Right renal cortex interstitium (tissue), 3 donors: ENCODE measurements at places on chromosomes 12 and 14. TPM values are rescaled to one million over a fixed set of nuclear protein-coding genes. Genes with fewer than 3 reads are reported as not detected.

- no peak for DNase-seq
These were observed 1261.2 kb downstream of the TMEM121 start for GRCh38 chr14:106787626-106788025.

DNA sequence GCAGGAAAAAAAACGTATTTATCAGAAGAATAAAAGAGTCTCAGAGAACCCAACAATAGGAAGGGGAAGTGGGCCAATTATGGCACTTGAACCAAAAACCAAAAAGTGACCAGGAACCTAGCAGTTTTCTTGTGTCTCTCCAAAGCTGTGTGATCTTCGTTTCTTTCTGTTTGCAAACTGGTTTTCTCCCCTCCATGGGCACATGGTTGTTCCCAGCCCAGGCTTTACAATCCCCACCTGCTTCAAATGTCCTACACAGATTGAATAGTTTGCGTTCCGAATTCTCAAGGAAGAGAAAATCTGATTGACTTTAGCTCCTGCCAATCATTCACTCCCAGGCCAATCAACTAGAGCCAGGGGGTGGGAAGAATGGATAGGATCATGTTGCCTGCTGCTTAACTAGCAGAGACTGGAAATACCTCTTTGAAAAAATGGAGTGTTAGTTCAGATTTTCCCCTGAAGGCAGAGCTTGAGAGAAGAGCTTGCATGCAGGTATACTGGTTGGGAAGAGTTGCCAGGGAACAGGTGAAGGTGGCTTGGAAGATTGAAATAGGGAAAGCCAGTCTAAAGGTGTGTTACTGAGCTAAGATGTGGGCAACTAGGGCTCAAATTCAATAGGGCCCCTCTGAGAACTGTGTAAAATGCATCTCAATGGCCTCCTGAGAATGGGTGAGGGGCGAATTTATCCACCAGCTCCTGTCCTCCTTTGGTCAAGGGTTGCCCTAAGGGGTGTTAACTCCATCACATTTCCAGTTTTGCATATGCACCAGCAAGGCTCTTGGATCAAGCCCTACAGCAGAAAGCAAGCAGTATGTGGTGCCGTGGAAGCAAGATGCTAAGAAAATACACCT, 106.4 kb upstream of the SRRM4 start:
- no peak for DNase-seq

GRCh38 chr14:88983755-88984154, 159.3 kb downstream of the TTC8 start:
- no peak for DNase-seq

DNA sequence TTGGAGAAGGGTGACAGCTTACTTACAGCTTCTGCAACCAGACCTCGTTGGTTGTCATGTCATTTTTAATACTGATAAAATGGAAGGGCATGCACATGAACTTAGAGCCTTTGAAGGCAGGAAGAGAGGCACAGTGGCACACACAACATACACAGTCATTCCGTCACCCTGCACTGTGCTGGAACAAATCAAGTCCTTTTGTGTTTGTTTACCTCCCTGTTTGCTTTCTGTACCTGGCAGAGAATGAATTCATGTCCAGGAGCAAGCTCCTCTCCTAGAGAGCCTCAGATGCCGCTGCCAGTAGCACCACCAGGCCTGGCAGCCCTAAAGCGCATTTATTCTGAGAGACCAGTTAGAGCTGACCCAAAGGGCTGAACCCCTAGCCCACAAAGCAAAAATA, 460.3 kb downstream of the EGLN3 start:
- no peak for DNase-seq

DNA sequence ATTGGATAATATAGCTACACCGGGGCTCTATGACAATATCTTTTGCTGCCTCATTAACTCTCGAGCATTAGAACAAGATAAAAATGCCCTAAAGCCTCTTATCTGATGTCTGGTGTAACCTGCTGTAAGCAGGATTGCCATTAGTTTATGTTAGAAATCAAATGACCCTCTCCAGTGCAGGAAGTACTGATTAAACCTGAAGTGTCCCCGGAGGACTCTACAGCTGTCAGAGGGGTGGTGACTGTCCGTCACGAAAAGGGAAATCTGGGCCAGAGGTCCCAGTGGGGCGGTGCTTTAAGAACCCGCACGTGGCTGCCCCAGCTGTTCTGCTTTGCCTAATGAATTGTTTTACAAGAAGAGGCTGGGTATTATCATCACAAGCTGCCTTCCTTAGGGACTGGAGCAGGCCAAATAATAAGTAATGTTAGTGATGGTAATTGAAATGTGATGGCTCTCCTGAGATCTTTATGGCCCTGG, 55.7 kb downstream of the LIN52 start:
- no peak for DNase-seq

GRCh38 chr12:126935435-126935834, 1331.5 kb upstream of the TMEM132C start:
- DNase-seq = no peak

The MANSC4 gene
- polyA plus RNA-seq = 0.24 TPM

The MAP3K9 gene
- 3.9 TPM for polyA plus RNA-seq

- DNase-seq = no peak
These were observed 770.2 kb downstream of the BCL11B start for GRCh38 chr14:98501836-98502235.

DNA sequence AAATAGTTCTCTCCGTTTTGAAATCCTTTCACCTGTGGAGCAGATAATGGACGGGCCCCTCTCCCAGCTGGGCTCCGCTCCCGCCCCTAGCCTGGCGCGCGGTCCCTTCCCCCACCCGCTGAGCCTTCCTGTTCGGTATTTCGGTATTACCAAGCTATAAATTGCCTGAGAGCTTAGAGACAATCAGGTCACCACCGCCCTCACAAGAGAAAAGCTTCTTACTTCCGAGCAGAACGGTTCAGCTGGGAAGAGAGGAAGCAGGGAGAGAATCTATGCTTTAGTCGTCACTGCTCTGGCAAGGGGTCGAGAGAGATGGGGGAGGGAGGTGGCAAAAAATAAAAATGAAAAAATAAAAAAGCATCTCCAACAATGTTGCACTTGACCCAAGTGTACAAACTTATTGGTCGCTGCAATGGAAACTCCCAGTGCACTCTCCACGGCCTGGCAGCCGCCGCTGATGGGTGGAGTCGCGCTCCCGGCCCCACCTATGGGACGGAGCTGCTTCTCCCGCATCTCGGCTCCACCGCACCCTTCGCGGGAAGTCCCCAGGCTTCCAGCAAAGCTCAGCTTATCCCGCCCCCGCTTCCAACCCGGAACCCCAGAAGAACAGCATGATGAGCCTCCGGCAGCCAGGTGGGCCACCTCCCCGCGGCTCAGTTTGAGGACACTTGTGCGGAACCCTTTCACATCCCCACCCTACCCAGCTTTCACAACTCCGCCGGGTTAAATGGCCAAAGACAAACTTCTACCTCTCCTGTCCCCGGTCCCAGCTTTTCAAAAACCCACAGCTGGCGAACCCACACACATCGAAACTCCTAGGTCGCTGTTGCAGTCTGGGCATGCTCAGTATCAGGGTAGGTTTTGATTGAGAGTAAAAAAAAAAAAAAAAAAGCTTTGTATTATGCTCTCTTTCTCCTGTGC, 832 bp upstream of the SYT1 start:
- DNase-seq = peak; percentile 49
